NCI-H1092 (cell line): ENCODE measurements at places on chromosomes 3 and 15.

DNA sequence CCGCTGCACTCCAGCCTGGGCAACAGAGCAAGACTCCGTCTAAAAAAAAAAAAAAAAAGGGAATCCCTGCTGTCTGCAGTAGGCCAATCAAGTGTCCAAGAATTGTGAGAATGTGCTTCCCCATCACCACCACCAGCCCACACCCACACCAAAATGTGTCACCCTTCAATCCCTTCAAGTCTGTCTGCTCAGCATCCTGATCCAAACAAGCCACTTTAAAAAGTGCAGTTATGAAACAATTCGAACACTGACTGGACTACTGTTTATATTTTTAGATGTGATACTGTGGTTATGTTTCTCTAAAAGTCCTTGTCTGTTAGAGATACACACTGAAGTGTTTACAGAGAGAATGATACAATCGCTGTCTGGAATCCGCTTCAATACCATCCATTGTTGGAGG is 78.1 kb upstream of the CGNL1 start:
- no peak for DNase-seq

DNA sequence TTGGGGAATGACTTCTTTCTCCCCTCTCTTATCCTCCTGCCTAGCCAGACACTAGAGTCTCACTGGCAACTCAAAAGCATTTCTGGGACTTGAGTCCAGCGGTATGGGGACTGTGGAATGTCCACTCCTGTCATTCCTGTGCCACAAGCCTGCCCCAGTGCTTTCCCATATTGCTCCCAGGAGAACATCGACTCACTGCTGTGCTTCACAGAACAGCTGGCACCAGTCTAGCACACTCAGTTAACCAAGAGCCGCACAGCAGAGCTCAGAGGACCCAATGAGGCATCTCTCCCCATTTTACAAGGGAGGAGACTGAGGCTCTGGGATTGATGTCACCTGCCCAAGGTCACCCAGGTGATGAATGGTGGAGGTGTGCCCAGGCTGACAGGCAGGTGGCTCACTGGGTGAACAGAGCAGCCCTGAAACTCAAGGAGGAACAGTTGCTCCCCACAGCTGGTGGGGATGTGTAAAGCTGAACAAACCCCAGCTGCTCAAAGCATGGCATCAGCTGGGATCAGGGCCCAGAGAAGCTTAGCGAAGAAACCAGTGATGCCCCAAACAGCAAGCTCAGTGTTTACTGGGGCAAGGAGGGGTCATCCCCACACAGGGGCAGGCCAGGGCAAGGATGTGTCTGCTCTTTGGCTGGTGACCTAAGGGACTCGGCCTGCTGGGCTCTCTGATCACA is 35.4 kb upstream of the DUSP7 start:
- no peak for DNase-seq

- no peak for DNase-seq
These were observed 10.0 kb upstream of the ST6GAL1 start for GRCh38 chr3:186920301-186920700.

- no peak for DNase-seq
These were observed 10.7 kb downstream of the B2M start for GRCh38 chr15:44722011-44722410.

GRCh38 chr3:169746924-169747323 is 17.9 kb downstream of the TERC start:
- no peak for DNase-seq

- DNase-seq = no peak
These were observed 13.4 kb upstream of the STRA6 start for GRCh38 chr15:74215958-74216357.

- no peak for DNase-seq
These were observed 369.6 kb upstream of the RGMA start for GRCh38 chr15:93458597-93458996.

- DNase-seq = no peak
These were observed 24.9 kb downstream of the GRK7 start for GRCh38 chr3:141788149-141788548.

DNA sequence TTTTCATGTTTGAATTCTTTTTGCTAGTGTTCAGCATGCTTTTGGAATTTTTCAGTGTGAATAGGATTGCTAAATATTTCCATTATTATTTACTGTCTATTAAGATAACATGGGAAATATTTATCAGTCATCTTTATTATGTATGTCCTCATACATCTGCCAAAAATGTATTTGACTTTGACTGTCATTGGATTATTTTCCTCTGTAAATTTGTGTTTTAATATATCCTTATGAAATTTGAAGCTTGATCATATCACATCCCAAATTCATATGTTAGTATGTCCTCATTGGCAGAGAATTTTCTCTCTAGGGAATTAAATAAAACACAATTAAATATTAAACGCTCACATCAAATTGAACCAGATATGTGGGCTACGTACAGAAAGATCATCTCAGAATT is 32.3 kb upstream of the TRPC1 start:
- no peak for DNase-seq

GRCh38 chr15:68224546-68225250 is 4.8 kb downstream of the CLN6 start:
- DNase-seq = no peak

DNA sequence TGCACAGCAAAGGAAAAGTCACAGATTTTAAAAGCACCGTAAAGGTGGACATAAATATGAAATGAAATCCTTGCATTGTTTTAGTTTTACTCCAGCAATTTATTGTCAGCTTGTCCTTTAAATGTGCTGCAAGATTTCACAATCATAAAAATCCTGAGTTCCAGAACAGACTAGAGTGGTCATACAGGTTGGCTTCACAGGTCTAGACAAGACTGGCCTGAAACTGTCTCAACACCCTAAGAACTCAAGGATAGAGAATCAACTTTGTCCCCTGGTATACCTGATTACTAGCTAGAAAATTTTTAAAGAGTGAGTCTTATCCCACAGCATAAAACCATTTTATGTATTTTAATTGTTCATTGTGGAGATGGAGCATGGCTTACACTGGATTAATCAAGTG is 521.7 kb upstream of the MCTP2 start:
- DNase-seq = no peak

DNA sequence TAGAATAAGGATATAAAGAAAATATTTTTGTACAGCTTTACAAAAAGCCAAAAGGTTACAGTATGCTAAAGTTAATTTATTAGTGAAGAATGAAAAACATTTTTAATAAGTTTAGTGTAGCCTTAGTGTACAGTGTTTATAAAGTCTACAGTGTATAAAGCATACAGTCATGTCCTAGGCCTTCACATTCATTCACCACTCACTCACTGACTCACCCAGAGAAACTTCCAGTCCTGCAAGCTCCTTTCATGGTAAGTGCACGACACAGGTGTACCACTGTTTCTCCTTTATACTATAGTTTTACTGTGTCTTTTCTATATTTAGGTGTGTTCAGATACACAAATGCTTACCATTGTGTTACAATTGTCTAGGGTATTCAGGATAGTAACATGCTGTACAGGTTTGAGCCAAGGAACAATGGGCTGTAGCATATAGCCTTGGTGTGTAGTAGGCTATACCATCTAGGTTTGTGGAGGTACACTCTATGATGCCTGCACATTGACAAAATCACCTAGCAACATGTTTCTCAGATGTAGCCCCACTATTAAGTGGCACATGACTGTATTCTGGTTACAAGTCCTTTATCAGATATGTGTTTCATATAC is 197.1 kb upstream of the KBTBD8 start:
- no peak for DNase-seq

- no peak for DNase-seq
These were observed 264 bp upstream of the CMTM6 start for GRCh38 chr3:32502946-32503286.
